ENCODE measurements at places on chromosomes 12 and 14. TPM values are rescaled to one million over a fixed set of nuclear protein-coding genes. Genes with fewer than 3 reads are reported as not detected.

The CCDC60 gene
- total RNA-seq: 0.28 TPM

The FOXG1 gene
- 1.5 TPM for total RNA-seq

The NFATC4 gene
- total RNA-seq: 95.3 TPM

The RAPGEF3 gene
- 1.2 TPM for total RNA-seq

The SMARCC2 gene
- 103 TPM for total RNA-seq

The HOXC12 gene
- total RNA-seq: not detected

The RNASE1 gene
- 5.7 TPM for total RNA-seq

The TAS2R43 gene
- total RNA-seq: 2.5 TPM

The DAO gene
- total RNA-seq: not detected

The ACVRL1 gene
- 2.0 TPM for total RNA-seq

The DPY19L2 gene
- total RNA-seq: 14.7 TPM

The BBOF1 gene
- 2.0 TPM for total RNA-seq

The SMIM41 gene
- not detected for total RNA-seq

The DPPA3 gene
- total RNA-seq: 0.25 TPM

The ARHGDIB gene
- total RNA-seq: not detected

The CLEC7A gene
- not detected for total RNA-seq

The RASSF9 gene
- 0.06 TPM for total RNA-seq

The SLC25A21 gene
- 6.4 TPM for total RNA-seq

The LAG3 gene
- total RNA-seq: 2.9 TPM

The NKX2-1 gene
- total RNA-seq: not detected

Data from neural progenitor cell (in vitro differentiated cells).